ENCODE measurements at places on chromosomes 7 and 10. TPM values are rescaled to one million over a fixed set of nuclear protein-coding genes. Genes with fewer than 3 reads are reported as not detected.

DNA sequence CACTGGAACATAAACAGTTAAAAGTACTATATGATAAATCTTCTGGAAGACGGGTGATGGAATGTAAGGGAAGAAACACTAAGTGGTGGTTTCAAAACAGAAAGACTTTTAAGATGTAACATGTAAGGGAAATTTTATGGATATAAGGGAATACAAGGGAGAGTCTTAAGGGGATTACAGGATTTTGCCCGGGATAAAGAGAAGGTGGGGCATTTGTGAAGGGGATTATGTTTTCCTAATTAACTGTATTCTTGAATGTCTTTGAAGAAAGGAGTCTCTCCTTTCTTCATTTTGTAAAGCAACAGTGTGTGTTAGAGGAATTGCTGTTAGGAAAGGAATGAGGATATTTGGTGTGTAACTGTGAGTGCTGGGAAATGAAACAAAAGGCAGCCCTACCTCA lies 745.2 kb downstream of the AUTS2 start:
- no peak for DNase-seq

DNA sequence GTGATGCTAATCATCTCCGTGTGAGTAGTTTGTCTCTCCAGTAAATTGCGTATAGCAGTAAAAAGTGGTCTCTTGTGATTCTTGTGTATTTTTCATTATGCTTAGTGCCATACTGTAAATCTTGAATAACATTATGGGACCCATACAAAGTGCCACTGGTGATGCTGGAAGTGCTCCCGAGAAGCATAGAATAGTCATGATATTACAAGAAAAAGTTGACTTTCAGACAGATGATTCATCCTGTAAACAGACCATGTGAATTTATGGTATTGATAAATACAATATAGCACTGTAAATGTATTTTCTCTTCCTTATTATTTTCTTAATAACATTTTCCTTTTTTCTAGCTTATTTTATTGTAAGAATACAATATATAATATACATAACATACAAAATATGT lies 74.6 kb upstream of the CDK6 start:
- no peak for DNase-seq

DNA sequence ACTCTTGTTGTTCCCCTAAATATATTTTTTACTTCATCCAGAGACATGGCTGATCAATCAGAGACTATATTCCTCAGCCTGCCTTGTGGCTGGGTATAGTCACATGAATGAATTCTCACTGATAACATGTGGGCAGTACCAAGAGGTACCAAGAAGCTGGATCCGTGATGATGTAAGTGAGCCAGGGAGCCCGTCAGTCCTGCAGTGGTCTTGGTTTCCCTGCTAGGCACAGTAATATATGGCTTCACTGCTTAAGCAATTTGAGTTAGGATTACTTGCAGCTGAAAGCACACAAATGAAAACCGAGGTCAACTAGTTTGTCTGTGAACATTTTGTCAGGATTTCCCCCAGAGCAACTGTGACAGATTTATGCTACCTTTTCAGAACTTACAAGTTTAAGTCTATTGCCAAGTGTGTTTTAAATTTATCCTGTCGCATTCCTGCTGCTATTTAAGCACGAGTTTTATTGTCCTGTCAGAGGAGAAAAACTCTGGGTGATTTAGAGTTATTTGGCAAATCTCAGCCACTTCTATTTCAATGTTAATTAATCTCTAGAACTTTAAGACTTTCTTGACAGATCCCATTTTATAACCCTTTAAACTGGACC lies 381.8 kb downstream of the PHF14 start:
- no peak for DNase-seq

GRCh38 chr10:57351076-57351475 lies 916.6 kb downstream of the IPMK start:
- DNase-seq, result no peak

- no peak for DNase-seq
These were observed 1.6 kb downstream of the NCOA4 start for GRCh38 chr10:46028584-46029460.

DNA sequence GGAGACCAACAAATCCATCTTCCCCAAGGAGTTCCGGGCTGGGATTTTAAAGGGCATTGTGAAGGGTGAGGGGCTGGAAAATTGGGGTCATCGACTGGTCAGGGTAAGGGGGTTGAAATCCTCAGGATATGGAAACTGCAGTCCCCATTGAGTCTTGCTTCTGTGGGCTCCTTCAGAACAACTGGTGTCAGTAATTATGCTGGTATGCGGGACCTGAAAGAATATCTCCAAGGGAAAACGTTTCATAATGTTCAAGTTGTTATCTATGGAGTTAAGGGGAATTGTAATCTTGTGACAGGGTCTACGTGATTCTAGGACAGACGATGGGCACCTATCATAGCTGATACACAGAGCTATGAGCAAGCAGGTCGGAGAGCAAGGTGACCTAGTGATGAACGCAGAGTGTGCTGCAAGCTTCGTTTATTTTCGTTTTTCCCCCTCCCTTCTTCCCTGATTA lies 494 bp upstream of the RHBDD2 start:
- no peak for DNase-seq

GRCh38 chr7:128865303-128865702 lies 2.6 kb downstream of the ATP6V1F start:
- no peak for DNase-seq

CALML3 gene
- polyA plus RNA-seq, result not detected

SYNPO2L gene
- polyA plus RNA-seq, result 0.19 TPM

FGFBP3 gene
- 3.2 TPM for polyA plus RNA-seq

TFR2 gene
- polyA plus RNA-seq, result 1.1 TPM

CUZD1 gene
- 2.0 TPM for polyA plus RNA-seq

CNTNAP2 gene
- 23.5 TPM for polyA plus RNA-seq

SGMS1 gene
- 61.0 TPM for polyA plus RNA-seq
